ENCODE measurements at places on chromosomes 7 and 10. TPM values are rescaled to one million over a fixed set of nuclear protein-coding genes. Genes with fewer than 3 reads are reported as not detected.

AZGP1 gene
- 0.24 TPM for total RNA-seq

DNA sequence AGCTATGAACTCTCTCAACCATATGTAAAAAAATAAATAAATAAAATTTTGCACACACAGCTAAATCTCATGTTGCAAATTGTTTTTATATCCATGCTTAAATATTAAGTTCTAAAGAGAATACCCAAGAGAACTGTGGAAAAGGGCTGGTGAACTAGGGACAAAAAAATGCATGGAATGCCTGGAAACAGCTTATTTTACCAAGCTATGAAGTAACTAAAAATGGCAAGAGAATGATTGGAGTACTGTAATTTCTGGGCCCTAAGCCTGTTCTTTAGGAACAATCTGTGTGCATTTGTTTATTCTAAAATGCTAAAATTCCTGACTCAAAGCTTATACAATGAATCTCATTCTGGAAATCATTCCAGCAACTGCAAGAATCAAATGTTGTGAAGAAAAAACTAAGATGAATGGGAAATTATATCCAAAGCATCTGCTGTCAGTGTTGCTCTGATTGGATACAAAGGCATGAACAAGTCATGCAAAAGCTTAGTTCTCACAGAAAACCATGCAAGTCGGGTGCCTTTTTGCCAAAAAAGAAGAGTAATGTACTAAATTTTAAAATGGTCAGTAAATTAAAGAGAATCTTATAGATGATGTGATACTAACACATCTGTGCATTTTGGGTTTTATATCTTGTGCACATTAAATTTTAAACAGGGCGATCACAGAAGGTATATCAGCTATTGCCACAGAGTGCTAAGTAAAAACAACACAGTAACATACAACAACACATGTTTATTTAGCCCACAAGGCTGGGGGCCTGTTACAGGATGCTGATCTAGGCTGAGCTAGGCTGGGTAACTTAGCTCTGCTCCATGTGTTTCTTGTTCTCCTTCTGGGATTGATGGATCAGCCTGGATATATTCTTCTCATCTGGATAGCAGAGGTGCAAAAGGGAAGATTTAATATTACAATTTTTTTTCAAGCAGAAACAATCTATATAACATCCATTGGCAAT lies 453.5 kb upstream of the SEMA3A start:
- H3K4me3 ChIP-seq: no peak overlapping the region
- no peak for DNase-seq
- no peaks in the 10 kb centered on the region for H3K27me3 ChIP-seq

DNA sequence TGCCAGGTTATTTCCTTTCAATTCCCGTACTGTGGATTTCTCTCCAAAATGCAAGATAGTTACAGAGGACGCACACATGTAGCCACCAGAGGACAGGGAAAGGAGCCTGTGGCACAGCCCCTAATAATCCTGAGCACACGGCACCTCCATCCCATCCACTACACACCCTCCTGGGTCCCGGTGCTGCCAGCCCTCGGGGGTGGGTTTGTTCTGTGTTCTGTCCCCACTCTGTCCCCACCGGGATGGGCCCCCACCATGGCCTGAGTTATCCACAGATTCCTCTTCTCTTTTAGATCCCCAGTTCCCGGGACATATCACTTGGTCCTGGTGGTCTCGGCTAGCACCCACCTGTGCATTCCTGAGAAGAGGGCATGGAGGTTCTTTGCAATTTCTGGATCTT lies 196.9 kb upstream of the PPP2R2D start:
- H3K4me3 ChIP-seq: no peak overlapping the region
- no peaks in the 10 kb centered on the region for H3K27me3 ChIP-seq
- H3K4me1 ChIP-seq: no peaks in the 10 kb centered on the region
- no peak overlapping the region for H3K27ac ChIP-seq
- DNase-seq: no peak

GRCh38 chr7:141960687-141961422 lies 12.7 kb downstream of the TAS2R38 start:
- H3K4me3 ChIP-seq: no peak overlapping the region
- H3K27ac ChIP-seq: no peak overlapping the region
- DNase-seq: no peak

SH2B2 gene
- total RNA-seq: 9.4 TPM

CYP2C8 gene
- not detected for total RNA-seq

Measured in H9 (cell line).